ENCODE measurements at places on chromosomes 1 and 21.

GRCh38 chr1:51624855-51625254 is 8.0 kb downstream of the OSBPL9 start:
- DNase-seq = no peak

DNA sequence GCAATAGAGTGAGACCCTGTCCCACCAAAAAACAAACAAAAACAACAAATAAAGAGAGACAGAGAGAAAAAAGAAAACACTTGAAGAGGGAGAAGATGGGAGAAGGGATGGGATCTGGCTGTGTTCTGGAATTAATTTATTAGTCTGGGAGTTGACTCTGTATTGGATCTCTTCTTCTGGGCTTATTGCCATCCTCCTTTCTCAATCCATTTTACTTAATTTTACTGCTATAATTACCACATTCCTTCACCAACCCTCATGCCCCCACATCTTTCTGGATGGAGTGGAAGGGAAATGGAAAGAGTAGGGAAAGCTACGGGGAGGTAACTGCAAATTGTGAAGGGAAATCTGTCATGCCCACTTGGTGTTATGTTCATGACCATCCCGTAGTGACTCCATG is 42.9 kb downstream of the FMN2 start:
- DNase-seq = no peak

DNA sequence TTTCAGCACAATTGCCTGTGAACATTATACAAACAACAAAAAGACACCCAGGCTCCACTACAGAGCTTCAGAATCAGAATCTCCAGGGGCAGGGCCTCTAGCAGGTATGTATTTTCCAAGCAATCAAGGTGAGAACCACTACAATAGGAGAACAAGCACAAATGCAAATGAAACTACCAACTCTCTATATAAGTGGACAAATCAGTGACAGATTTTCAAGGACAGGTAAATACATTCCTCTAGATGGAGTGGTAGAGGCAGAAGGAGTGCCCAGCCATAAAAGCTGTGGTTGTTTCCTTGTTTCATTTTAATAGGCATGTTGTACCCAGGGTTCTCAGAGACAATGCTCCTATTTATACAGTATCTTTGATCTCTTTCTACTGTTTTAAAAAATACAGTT is 20.1 kb upstream of the CCDC17 start:
- peak; percentile 33 for DNase-seq

DNA sequence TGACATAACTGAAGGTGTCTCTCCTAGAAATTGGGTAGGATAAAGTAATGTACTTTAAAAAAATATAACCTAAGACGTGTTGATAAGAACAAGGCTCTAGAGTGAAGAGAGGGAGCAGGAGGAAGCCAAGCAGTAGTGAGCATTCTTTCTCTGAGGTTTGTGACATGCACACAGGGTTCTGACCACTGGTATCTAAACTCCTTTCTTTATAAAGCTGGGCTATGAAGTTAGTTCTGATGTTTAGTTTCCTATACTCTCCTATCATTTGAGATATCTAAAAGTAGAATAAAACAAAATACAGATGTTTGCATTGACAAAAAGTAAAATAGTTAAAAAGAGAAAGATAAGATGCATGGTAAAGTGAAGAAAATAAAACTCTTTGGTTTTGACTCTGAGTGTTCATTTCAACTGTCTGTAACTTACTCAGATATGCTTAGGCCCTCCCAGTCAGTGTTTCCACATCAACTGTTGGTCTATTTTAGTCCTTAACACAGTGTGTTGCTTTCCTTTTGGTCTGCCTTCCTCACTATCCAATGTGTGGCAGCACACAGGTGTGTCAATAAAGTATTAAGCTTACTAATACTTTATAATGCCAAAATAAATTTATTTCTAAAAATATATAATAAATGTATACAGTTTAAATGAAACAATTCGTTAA is 543.5 kb downstream of the PTPRC start:
- DNase-seq = peak; percentile 26

DNA sequence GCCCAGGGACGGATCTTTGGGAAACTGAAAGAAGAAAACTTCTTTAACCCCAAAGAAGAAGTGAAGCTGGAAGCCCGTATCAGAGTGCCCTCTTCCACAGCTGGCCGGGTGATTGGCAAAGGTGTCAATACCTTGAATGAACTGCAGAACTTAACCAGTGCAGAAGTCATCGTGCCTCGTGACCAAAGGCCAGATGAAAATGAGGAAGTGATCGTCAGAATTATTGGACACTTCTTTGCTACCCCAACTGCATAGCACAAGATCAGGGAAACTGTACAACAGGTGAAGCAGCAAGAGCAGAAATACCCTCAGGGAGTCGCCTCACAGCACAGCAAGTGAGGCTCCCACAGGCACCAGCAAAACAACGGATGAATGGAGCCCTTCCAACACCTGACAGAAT is 114.0 kb downstream of the NBPF12 start:
- no peak for DNase-seq

GRCh38 chr1:74824497-74825107 is 91.7 kb downstream of the TYW3 start:
- no peak for DNase-seq

- DNase-seq = no peak
Observed at GRCh38 chr1:216576234-216576937, 146.8 kb downstream of the ESRRG start.

DNA sequence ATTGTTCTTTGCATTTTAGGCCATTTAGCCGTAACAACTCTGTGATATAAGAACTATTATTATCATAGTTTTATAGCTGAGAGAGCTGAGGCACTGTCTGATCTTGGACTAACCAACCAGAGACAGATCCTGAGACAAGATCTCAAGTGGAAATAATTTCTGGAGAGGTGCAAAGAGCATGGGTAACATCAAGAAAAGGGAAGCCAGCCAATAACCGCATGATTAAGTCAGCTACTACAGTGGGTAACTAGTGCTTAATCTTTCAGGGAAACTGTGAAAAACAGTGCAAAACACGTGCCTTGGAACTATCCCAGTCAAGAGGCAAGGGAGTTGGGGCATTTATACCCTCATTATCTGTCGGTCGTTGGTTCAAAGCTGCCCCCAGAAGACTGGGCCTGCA is 105.8 kb downstream of the OMA1 start:
- DNase-seq = no peak

GRCh38 chr1:145845514-145846161 is at the start of gene NUDT17:
TSS of gene NUDT17 (plus strand) at chr1:145845630. CDS start at chr1:145845641, 11 bp downstream.
- peak; percentile 94 for DNase-seq
